Activated B cell treated with CpG ODN at 0.5 μM for 24 hours (primary cell): ENCODE measurements at places on chromosomes 7 and 10. TPM values are rescaled to one million over a fixed set of nuclear protein-coding genes. Genes with fewer than 3 reads are reported as not detected.

- H3K36me3 ChIP-seq: no peaks in the 10 kb centered on the region
- DNase-seq: no peak
- H3K4me3 ChIP-seq: no peak overlapping the region
- H3K27ac ChIP-seq: no peak overlapping the region
- no peaks in the 10 kb centered on the region for H3K27me3 ChIP-seq
Observed at GRCh38 chr7:126570845-126571244, 681.9 kb downstream of the GRM8 start.

DNA sequence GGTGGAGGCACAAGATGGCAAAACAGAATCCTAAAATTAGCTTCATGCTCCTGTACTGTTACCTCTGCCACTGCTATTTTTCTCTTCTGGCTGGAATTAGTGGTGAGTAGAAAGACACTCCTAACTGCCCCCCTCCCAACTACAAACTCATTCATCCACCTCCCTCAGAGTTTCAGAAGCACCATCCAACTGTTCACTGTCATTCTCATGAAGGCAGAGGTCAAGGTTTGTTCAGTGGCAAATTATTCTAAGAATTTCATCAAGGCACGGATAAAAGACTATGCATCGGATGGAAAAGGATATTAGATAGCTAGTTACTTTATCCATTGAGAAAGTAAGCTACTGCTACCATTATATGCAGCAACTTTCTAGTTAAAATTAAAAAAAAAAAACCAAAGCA is 59.7 kb downstream of the LRGUK start:
- H3K27ac ChIP-seq: no peak overlapping the region
- DNase-seq: no peak
- no peaks in the 10 kb centered on the region for H3K27me3 ChIP-seq
- H3K4me3 ChIP-seq: no peak overlapping the region

DNA sequence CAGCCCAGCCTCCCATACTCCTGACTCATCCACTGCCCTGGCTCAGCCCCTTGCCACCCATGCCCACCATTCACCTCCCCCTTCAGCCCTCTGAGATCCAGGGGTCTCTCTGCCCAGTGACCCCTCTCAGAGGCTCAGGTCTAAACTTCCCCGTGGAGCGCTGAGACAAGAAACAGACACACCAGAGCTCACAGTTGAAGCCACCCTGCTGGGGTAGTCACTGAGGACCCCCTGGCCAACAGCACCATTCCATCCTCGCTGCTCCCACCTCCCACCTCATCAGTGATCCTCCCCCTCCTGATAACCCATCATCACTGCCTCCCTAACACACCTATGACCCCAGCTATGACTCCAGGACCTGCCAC is 100.7 kb downstream of the GRID1 start:
- H3K4me1 ChIP-seq: peaks cover 3% of the 10 kb centered on the region
- H3K36me3 ChIP-seq: no peaks in the 10 kb centered on the region
- no peak overlapping the region for H3K4me3 ChIP-seq
- peaks cover 37% of the 10 kb centered on the region for H3K27me3 ChIP-seq
- no peak overlapping the region for H3K27ac ChIP-seq
- DNase-seq: no peak

- H3K4me1 ChIP-seq: no peaks in the 10 kb centered on the region
- peaks cover 15% of the 10 kb centered on the region for H3K27me3 ChIP-seq
- no peak overlapping the region for H3K27ac ChIP-seq
- no peak for DNase-seq
- no peaks in the 10 kb centered on the region for H3K36me3 ChIP-seq
- no peak overlapping the region for H3K4me3 ChIP-seq
Observed at GRCh38 chr10:13505052-13505680, 23.6 kb downstream of the BEND7 start.

DNA sequence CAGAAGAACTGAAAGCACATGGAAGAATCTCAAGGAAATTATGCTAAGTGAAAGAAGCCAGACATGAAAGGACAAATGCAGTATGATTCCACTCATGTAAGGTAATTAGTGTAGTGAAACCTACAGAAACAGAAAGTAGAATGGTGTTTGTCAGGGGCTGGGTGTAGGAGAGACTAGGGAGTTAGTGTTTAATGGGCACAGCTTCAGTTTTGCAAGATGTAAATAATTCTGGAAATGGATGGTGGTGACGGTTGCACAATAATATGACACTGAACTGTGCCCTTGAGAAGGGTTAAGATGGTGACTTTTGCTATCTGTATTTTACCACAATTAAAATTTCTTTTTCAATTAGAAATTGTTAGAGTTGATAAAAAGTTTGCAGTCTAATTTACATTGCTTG is 157.3 kb upstream of the ADCY1 start:
- no peak overlapping the region for H3K27ac ChIP-seq
- no peaks in the 10 kb centered on the region for H3K4me1 ChIP-seq
- H3K36me3 ChIP-seq: no peaks in the 10 kb centered on the region
- H3K27me3 ChIP-seq: no peaks in the 10 kb centered on the region

The PARD3 gene
- total RNA-seq: 0.11 and 0.12 TPM in 2 replicates

The PTPRZ1 gene
- not detected in 2 replicates for total RNA-seq

The CFAP70 gene
- total RNA-seq: 1.2 and 1.7 TPM in 2 replicates
